ENCODE measurements at places on chromosomes 6 and 20. TPM values are rescaled to one million over a fixed set of nuclear protein-coding genes. Genes with fewer than 3 reads are reported as not detected.

The CFB gene
- 13.6 TPM for total RNA-seq

The MEA1 gene
- 67.5 TPM for total RNA-seq

The MYLK4 gene
- 0.65 TPM for total RNA-seq

The SLC17A1 gene
- total RNA-seq, result 1.2 TPM

The RHAG gene
- total RNA-seq, result not detected

The UBE2V1 gene
- total RNA-seq, result 117 TPM

- no peaks in the 10 kb centered on the region for H3K4me1 ChIP-seq
- peak overlapping the region; percentile 14 for H3K4me3 ChIP-seq
- no peaks in the 10 kb centered on the region for H3K27me3 ChIP-seq
- H3K27ac ChIP-seq, result peak overlapping the region; percentile 35
Observed at GRCh38 chr6:153103319-153103655, 27.8 kb downstream of the RGS17 start.

GRCh38 chr6:80742481-80742880 lies 636.0 kb downstream of the BCKDHB start:
- DNase-seq, result no peak
- H3K4me3 ChIP-seq, result no peak overlapping the region
- H3K4me1 ChIP-seq, result no peaks in the 10 kb centered on the region

DNA sequence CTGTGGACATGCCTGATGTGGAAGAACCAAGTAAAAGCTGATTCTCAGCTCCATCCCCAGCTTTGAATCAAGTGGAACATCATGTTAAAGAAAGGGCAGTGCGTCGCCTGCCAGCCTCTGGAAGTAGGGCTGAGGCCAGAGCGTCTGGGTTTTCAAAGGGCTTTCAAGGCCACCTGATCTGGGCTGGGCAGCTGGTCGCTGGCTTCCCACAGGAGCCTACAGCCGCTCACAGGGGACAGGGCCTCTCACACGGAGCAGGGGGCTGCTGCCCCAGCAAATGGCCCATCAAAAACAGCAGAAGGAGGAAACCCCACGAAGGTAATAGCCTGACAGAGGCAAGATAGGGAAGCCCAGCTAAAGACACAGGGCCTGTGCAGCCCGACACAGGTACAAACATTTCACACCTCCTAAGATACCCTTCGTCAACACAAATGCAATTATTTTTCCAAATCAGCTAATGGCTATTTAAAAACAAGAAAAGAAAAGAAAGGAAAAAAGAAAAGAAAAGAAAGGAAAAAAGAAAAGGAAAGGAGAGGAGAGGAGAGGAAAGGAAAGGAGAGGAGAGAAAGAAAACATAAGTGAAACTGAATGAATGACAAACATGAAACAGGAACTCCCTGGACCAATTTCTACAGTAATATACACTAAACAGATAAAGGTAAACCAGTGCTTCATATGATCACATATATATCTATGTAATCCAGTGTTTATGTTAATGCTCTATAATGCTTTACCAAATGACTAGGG lies 24.8 kb downstream of the RRBP1 start:
- peaks cover 28% of the 10 kb centered on the region for H3K4me1 ChIP-seq
- no peaks in the 10 kb centered on the region for H3K27me3 ChIP-seq
- no peak overlapping the region for H3K27ac ChIP-seq

DNA sequence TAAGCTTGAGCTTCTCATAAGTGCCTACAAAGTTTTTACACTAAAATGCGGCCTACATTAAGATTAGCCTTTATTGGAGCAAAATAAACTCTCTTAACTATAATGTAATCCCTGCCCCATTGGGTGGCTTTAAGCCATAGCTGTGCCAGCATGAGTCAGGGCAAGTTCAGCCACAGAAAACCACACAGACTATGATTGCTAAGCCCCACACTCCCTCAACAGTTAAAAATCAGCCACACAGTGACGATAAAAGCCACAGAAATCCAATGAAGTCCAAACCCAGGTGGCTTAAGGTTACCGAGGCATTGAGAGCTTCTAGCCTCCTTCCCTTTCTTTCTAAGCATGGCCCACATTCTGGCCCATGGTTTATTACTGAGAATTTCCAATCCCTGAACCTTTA lies 61.6 kb downstream of the GRM1 start:
- H3K27ac ChIP-seq, result no peak overlapping the region
- H3K4me3 ChIP-seq, result no peak overlapping the region
- H3K36me3 ChIP-seq, result no peaks in the 10 kb centered on the region
- DNase-seq, result no peak

DNA sequence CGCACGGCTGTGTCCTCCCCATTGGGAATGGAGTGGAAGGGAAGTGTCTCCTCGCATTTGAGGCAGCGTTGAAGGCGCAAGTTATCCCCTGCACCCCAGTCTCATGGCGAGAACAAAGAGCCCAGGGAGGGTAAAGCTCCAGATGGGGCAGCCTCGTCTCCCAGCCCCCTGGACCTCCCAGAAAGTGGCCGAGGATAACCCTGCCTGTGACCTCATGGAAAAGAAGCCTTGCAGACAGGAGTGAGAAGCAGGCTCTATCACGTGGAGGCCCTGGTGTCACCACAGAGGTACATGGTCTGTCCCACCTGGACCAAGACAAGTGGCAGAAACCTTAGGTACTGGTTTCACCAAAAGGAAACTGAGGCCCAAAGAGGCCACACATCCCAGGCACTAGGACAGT lies 134.8 kb upstream of the RPS6KA2 start:
- H3K27me3 ChIP-seq, result peaks cover 37% of the 10 kb centered on the region
- H3K4me3 ChIP-seq, result no peak overlapping the region
- no peak for DNase-seq
- H3K36me3 ChIP-seq, result no peaks in the 10 kb centered on the region

- peaks cover 14% of the 10 kb centered on the region for H3K36me3 ChIP-seq
- DNase-seq, result no peak
- H3K4me3 ChIP-seq, result peak overlapping the region; percentile 90
- H3K27me3 ChIP-seq, result peaks cover 9% of the 10 kb centered on the region
- H3K27ac ChIP-seq, result no peak overlapping the region
- peaks cover 25% of the 10 kb centered on the region for H3K4me1 ChIP-seq
Observed at GRCh38 chr6:42051268-42051653, 937 bp downstream of the TAF8 start.

- no peak overlapping the region for H3K27ac ChIP-seq
- H3K4me1 ChIP-seq, result peaks cover 35% of the 10 kb centered on the region
- no peaks in the 10 kb centered on the region for H3K36me3 ChIP-seq
- peaks cover 4% of the 10 kb centered on the region for H3K27me3 ChIP-seq
- no peak for DNase-seq
Observed at GRCh38 chr20:38217791-38218565, 42.6 kb downstream of the KIAA1755 start.

DNA sequence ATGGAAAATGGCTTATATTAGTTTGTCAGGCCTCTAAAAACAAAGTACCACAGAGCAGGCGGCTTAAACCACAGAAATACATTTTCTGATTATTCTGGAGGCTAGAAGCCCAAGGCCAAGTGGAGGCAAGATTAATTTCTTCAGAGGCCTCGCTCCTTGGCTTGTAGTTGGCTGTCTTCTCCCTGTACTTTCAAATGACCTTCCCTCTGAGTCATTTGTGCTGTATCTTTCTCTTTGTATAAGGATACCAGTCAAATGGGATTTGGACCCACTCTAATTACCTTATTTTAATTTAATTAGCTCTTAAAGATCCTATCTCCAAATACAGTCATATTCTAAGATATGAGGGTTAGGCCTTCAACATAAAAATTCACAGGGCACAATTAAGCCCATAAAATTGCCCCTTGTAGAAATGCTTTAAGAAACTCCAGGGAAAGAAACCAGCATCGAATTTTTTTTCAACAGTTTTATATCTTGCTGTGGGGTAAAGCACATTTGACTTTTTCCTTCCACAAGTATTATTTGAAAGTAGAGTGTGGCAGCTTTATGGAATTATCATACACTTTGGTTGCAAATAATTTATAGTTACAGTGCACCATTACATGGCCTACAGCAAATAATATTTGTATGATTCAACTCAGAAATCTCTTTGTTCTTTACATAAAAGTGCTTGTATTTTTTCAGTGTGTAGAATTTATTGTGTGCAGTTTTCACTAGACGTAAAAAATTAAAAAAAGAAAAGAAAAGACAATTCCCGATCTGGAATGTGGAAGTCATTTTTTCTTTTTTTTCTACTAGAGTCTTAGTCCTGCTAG lies 706.1 kb downstream of the KIF16B start:
- no peaks in the 10 kb centered on the region for H3K4me1 ChIP-seq
- H3K4me3 ChIP-seq, result no peak overlapping the region
- no peaks in the 10 kb centered on the region for H3K27me3 ChIP-seq
- H3K27ac ChIP-seq, result no peak overlapping the region

DNA sequence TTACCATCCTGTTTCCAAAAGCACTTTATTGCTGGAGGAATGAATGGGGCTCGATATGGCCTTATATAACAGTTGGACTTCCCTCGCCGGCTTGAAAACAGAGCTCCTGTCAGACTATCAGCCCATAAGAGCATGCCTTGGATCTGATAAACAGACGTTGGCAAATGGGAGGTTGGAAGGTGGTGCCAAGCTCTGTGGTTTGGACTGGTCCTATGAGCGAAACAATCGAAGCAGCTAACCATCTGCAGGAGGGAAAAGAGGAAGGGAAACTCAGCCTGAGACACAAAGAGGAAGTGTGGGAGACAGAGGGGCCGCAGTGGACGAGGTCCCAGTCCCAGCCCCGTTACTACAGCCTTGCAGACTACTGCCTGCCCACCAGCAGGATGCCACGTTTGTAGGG lies 92.9 kb downstream of the TFAP2C start:
- DNase-seq, result no peak
- H3K27ac ChIP-seq, result no peak overlapping the region
- H3K36me3 ChIP-seq, result no peaks in the 10 kb centered on the region
- no peak overlapping the region for H3K4me3 ChIP-seq
- no peaks in the 10 kb centered on the region for H3K27me3 ChIP-seq

DNA sequence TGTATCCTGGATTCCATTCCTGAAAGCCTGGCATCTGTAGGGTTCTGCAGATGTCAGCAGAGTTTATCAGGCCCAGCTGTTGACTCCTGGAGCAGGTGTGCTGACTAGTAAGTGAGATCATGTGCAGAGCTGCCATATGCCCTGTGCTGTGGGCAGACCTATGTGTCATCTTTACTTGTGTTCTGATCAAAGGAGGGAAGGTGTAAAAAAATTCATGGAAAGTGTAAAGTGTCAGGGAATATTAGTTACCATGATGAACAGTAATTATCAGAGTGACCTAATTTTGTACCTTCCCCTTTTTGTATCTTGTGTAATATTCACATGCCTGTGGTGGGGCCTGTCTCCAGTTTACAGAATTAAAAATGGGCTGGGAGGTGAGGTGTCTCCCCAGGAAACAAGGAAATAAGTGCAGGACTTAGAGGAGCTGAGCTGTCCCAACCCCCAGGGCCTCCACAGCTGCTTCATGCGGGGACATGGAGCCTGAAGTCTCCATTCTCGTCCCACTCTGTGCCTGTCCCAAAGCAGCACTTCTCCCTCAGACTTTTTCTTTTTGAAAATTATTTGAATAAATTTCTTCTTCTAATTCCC lies 148.2 kb upstream of the GGTLC1 start:
- no peak overlapping the region for H3K4me3 ChIP-seq
- H3K36me3 ChIP-seq, result no peaks in the 10 kb centered on the region
- no peak overlapping the region for H3K27ac ChIP-seq
- peaks cover 10% of the 10 kb centered on the region for H3K4me1 ChIP-seq
- DNase-seq, result no peak

GRCh38 chr6:48032151-48032550 lies 78.8 kb downstream of the PTCHD4 start:
- no peak for DNase-seq
- H3K27ac ChIP-seq, result no peak overlapping the region

DNA sequence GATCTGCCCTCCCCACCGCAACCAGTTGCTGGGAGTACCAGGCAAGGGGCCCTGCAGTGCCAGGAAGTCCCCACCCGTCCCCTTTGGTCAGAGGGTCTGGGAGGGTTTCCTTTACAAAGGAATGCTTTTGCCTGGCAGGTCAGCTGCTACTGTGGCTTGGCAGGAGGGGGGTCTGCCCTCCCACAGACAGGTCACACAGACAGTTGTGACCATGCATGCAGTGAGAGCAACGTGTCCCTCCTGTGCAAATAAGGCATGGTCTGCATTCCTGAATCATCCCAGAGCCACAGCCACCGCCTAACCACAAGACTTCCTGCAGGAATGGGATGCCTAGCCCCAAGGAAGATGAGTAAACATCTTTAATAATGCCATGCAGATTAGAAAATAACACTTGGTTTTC lies 439 bp upstream of the F13A1 start:
- DNase-seq, result no peak
- no peaks in the 10 kb centered on the region for H3K36me3 ChIP-seq
- H3K4me3 ChIP-seq, result no peak overlapping the region
- no peak overlapping the region for H3K27ac ChIP-seq

DNA sequence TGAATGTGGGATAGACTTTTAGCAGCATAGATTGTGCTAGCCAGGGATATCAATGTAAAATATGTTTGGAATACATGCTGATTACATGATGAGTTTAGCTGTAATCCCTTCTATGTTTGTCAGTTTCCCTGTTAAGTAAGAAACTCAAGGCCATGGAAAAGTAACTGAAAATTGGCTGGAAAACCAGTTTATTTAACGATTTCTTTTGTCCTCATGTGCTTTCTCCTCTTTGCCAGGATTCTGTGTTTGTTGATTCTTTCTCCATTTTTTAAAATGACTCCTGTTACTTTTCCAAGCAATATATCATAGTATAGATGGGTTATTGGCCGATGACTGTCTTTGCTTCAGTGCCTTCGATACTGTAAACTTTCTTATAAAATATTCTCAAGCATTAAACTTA lies 87.5 kb downstream of the SAMD5 start:
- no peak for DNase-seq
- H3K27ac ChIP-seq, result no peak overlapping the region
- no peaks in the 10 kb centered on the region for H3K4me1 ChIP-seq
- H3K27me3 ChIP-seq, result peaks cover 6% of the 10 kb centered on the region

- peaks cover 5% of the 10 kb centered on the region for H3K4me1 ChIP-seq
- peaks cover 18% of the 10 kb centered on the region for H3K27me3 ChIP-seq
- H3K36me3 ChIP-seq, result no peaks in the 10 kb centered on the region
- no peak for DNase-seq
Observed at GRCh38 chr6:79949233-79949632, 1.9 kb upstream of the ELOVL4 start.

GRCh38 chr20:3900187-3900604 lies 11.0 kb downstream of the PANK2 start:
- peaks cover 38% of the 10 kb centered on the region for H3K4me1 ChIP-seq
- H3K27ac ChIP-seq, result peak overlapping the region; percentile 7
- H3K4me3 ChIP-seq, result peak overlapping the region; percentile 1
- no peaks in the 10 kb centered on the region for H3K27me3 ChIP-seq
- DNase-seq, result no peak

- no peak overlapping the region for H3K27ac ChIP-seq
- H3K4me1 ChIP-seq, result no peaks in the 10 kb centered on the region
- H3K27me3 ChIP-seq, result no peaks in the 10 kb centered on the region
Observed at GRCh38 chr6:87220997-87221396, 65.6 kb downstream of the ZNF292 start.

DNA sequence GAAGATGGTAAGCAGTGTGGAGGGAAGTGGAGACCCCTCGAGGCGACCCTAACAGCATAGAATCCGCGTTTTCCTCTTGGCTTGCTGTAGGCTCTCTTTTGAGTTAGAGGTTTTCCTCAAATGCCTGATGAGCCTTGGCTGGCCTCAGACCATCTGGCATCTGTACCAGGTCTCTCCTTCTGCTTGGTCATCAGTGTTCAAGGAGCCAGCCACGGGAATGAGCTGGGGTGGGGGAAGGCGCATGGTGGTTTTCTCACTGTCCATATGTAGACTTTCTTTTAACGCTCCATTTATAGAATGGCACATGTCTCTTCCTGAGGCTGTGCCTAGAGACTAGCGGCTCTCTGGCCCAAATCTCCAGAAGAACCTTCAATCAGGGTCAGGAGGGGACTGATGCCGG lies 8.1 kb upstream of the GUCA1A start:
- H3K4me1 ChIP-seq, result peaks cover 14% of the 10 kb centered on the region
- H3K36me3 ChIP-seq, result no peaks in the 10 kb centered on the region
- no peak overlapping the region for H3K27ac ChIP-seq
- H3K4me3 ChIP-seq, result no peak overlapping the region

All from type B pancreatic cell (in vitro differentiated cells).